ENCODE measurements at places on chromosomes 5 and 9.

DNA sequence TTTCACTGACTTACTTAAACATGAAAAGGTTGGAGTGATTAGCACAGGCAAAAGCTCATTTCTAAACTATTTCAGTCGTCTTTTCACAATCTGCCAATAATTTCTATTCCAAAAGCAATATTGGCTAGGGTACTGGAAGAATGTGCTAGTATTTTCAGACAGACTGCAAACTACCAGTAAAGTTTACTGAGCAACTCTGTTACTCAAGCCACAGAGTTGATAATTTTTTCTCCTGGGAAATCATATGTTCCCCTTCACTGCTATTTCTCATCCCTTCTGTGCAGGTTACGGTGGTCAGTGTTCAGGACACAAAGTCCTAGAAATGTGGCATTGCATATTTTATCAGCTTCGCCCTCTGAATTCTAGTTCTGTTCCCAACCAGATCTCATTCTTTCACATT, 343.3 kb upstream of the TNC start:
- no peak for DNase-seq

DNA sequence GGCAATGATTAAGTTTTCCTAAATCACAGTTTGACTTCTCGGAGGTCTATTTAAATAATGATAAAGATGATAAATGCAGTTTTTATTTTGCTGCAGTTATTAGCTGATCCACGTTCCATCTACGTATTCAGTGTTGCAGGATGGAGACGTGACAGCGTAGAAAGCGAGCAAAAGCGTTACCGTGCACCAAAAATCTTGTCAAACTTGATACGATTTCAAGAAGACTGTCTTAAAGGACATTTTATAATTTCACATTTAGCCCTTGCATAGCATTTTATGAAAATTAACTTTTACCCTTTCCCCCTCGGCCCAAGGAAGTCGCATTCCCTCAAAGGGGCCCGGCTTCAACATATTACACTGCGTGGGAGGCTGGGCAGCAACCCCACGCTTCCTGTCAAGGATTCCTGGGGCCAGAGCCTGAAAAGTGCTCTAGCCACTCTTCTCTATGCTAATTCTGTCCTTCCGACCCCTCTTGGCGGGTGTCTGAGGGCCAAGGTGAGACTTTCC, 7.1 kb upstream of the PURA start:
- no peak for DNase-seq

DNA sequence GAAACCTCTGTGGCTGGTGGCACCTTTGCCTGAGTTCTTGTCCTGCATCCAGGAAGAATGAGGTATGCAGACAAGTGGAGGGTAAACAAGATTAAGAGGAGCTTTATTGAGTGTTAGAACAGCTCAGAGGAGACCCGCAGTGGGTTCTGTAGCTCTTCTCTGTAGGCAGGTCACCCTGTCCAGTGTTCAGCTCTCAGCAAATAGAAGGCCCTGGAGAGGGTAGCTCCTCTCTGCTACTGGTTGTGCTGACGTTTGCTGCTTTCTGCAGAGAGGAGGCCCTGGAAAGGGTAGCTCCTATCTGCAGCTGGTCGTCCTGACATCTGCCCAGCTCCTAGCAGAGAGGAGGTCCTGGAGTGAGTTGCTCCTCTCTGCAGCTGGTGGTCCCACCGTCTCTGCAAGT, 96.8 kb upstream of the CCDC112 start:
- no peak for DNase-seq

GRCh38 chr5:93281980-93282772, 298.8 kb downstream of the NR2F1-AS1 start:
- no peak for DNase-seq

GRCh38 chr5:41788941-41789368, 81.3 kb downstream of the OXCT1 start:
- no peak for DNase-seq

DNA sequence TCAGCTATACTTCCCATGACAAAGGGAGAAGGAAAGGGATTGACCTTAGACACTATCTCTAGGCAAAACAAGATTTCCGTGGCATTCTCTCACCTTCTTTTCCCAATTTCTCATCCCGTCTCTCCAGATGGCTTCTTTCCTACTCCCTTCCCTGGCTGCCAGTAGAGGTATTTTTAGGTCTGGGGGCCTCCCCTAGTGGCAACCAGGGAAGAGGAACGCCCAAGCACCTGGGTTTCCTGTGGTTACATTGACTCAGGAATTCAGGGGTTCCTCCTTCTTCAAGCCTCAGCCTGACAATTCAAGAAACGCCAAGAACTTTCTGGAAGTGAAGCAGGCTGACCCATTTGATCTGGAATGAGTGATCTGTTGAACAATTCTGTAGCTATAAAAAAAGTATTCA, 111.5 kb upstream of the OSMR start:
- no peak for DNase-seq

- no peak for DNase-seq
These were observed 9.8 kb upstream of the CYLC2 start for GRCh38 chr9:102985162-102985895.

GRCh38 chr5:145701404-145701803, 133.7 kb downstream of the PRELID2 start:
- DNase-seq = no peak

- DNase-seq = no peak
These were observed 821.2 kb downstream of the PTPRD start for GRCh38 chr9:9791611-9792010.

DNA sequence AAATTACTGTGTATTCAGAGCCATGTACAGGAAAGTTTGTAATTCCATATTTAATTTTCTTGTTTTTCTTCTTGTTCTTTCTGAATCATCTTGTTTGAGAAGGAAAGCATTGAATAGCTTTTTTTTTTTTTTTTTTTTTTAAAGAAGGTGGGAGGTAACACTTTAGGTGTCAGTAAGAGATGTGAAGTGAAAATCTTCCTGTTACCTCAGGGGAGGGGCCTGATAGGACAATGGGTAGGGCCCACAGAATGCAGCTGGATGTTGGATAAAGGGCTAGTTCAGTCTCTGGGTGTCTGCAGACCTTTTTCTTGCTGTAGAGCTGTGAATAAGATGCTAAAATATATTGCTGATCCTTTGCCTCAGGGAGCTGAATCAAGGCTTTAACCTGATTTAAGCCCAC, 317.4 kb downstream of the MAN2A1 start:
- DNase-seq = no peak

GRCh38 chr5:122730037-122730436, 44.8 kb upstream of the SNX2 start:
- DNase-seq = no peak

DNA sequence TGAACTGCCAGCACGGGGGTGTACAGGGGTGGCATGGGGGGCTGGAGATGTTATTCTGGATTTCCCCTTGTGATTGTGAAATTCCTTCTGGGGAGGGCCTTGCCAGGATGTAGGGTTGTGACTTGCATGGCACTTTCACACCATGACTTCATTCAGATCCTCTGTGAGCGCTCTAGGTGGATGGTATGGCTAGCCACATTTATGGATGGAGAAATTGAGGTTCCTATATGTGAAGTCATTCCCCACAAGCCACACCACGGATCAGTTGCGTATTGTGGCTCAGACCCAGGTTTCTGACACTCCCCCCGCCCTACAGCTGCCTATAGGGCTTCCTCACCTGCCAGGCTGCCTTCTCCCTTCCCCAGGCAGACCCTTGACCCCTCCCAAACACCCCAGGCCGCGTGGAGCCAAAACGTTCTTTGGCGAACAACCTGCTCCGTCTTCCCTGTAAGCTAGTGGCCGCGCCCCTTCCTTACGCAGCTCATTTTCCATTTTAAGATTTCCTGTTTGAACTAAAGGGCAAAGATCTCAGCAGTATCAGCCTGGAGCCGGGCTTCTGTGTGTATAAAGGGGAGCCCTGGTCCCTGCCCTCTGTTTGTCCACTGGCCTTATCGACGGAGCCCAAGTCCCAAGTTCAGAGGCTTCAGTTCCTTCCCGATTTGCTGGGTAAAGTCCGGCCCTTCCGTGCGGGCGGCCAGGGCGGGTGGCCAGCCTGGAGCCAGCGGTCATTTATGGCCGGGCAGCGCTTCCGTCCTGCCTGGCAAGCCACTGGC, 97.8 kb upstream of the KLF4 start:
- DNase-seq = no peak

- DNase-seq = no peak
These were observed 69.3 kb downstream of the KCNIP1 start for GRCh38 chr5:170573114-170573513.

DNA sequence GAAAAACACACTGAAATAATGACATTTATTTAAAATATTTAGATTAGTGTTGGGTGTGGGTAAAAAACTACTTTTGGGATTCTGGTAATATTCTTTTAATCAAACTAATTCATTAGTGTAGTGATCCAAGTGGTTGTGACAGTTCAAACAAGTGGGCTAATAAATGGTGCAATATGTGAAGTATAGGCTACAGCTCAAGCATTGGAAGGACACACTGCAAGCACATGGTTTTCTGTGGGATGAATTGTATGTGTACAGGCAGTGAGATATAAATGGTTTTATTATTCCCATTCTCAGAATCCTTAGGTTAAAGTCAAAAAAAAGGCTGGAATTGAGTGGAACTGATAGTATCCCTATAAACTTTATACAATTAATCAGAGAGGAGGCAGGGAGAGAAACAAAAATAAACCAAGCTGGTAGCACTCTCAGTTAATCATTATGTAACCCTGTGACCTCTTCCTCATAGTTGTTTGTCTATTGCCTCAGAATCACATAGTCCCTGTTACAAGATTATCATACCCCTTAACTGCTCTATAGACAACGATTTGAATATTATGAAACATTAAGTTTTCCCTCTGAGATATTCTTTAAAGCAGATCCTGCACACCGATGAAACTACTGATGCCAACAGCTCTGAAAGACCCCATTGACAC, 1755.4 kb upstream of the ACO1 start:
- no peak for DNase-seq

- DNase-seq = no peak
These were observed 101.9 kb downstream of the GADD45G start for GRCh38 chr9:89706731-89707191.

DNA sequence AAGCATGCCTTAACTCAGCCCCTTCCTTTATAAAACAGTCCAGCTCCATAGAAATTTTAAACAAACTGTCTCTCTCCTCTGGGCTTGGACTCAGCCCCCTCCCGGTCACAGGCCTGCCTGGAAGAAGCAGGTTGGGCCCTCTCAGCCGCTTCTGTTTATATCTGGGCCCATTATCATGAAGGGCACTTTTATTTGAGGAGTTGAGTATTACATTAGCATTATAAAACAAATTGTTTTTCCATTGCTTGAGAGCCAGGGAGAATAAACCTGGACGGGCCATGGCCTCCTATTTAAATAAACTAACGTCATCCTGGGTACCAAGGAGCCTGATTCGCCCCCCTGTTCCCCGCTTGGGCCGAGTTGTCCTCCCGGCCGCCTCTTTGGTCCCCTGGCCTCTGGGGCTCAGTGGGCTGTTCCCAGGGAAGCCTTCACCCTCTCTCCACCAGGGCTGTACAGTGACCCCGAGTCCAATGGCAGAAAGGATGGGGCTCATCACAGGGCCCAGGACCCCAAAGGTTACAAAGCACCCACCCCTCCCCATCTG, 13.2 kb downstream of the IRX2 start:
- no peak for DNase-seq

- no peak for DNase-seq
These were observed 26.6 kb downstream of the PALM2AKAP2 start for GRCh38 chr9:109806506-109807115.

DNA sequence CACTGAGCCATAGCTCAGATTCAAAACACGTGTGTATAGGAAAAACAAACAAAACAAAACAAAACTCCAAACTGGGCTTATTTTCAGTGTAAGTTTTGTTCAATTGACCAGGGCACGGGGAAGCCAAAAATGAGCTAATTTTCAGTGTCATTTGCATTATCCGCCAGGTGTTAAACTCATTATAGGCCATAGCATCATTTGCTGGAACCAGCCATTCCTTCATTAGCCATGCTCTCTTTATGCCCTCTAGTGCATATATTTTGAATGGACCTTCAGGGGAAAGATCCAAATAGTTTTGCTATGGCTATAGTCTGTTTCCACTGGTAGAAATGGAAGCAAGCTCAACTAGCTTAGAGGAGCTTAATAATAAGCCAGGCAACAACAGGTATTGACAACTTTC, 1205.2 kb upstream of the DMAC1 start:
- no peak for DNase-seq

DNA sequence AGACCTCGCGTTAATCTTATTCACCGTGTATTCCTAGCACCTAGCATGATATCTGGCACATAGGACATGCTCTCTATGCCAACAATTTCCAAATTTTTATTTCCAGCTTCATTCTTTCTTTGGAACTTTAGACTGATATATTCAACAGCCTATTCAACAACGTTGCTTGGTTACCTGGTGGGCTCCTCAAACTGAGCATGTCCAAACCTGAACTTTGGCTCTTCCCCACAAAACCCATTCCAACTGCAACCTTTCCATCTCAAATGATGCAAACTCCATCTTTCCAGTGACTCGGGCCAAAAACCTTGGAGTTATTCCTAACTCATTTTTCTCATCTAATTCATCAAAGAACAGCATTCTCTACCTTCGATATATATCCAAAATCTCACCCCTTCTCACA, 525.2 kb downstream of the AGTPBP1 start:
- no peak for DNase-seq

- no peak for DNase-seq
These were observed 1.1 kb downstream of the PRKACG start for GRCh38 chr9:69012696-69013381.

- DNase-seq = no peak
These were observed 55.4 kb downstream of the SLC27A6 start for GRCh38 chr5:129020683-129021082.

DNA sequence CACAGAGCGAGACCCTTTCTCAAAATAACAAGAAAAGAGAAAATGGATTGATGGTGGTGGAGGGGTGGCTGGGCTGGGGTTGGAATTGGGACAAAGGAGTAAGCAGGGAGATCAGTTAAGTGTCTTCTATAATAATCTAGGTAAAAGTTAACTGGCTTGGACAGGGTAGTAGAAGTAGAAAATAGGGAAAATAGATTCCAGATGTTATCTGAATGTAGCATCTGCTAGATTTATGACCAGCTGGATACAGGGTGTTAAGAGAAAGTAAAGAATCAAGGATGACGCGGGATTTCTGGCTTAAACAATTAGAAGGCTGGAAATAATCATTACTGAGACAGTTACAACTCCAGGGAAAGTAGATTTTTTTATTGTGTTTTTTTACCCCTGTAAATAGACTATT, 13.0 kb downstream of the PPP6C start:
- DNase-seq = no peak

DNA sequence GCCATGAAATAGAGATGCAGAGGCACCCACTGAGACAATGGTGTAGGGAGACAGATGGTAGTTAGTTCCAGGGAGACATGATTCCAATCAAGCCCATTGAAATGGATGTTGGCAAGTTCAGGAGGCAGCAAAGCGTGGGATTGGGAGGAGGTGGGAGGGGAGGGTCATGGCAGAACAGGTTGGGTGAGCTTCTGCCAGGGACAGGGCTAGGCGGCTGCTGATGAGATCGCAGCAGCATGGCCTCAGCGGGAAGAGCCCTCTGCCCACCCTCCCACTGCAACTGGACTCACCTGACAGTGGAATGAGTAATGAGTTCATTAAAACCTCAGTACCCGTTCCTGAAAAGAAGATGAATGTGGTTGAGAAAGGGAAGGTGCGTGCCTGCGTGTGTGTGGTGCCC, 418.2 kb downstream of the CDK5RAP2 start:
- DNase-seq = no peak

Data from stimulated activated CD8-positive, alpha-beta memory T cell treated with anti-CD3 and anti-CD28 coated beads, Interleukin-7, amount 100 ng/mL, for 1 hour (primary cell).